Amygdala (tissue), 56 donors: ENCODE measurements at places on chromosomes 16 and 17.

- no peak for DNase-seq
These were observed 16.2 kb downstream of the VMP1 start for GRCh38 chr17:59723607-59724006.

DNA sequence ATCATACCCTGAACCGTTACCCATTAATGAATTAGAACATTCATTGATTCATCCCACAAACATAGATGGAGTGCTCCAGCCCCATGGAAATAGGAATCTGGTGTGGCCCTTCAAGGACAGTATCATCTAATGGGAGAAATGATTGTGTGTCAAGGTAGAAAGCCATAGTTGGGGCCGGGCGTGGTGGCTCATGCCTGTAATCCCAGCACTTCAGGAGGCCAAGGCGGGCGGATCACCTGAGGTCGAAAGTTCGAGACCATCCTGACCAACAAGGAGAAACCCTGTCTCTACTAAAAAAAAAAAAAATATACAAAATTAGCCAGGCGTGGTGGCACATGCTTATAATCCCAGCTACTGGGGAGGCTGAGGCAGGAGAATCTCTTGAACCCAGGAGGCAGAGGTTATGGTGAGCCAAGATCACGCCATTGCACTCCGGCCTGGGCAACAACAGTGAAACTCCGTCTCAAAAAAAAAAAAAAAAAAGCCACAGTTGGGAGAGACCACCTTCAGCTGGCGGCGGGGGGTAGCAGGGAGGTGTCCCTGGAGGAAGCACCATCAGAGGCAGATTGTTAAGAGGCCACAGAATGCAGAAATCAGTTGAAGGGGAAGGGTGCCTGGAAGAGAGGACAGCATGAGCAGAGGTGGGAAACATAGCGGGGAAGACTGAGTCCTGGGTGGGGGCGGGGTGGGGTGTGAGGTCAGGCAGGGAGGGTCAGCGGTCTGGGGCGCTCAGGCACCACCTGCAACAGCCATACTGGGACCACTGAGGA lies 60.0 kb downstream of the USP22 start:
- DNase-seq, result no peak

DNA sequence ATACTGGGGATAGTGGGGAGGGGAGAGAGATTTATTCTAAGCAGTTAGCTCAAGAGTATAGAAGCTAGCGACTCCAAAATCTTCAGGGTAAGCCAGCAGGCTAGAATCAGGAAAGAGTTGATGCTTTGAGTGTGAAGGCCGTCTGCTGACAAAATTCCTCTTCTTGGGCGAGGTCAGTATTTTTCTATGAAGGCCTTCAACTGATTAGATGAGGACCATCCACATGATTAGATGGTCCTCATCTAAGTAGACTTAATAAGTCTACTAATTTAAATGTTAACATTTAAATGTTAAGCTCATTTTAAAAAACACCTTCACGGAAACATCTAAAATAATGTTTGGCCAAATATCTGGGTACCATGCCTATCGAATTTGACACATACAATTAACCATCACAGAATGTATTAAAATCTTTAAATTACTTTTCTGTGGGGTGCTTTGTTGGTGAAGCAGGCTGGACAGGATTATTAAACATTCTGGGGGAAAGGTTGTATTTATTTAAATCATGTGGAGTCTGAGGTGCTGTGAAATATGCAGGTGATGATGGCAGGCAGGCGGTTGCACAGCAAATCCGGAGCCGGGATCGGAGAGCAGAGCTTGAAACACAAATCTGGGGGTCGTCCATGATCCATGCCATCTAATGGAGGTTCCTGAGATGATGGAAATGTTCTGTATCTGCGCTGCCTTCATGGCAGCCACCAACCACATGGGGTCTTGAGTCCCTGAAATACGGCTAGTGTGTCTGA lies 49.8 kb upstream of the ADORA2B start:
- DNase-seq, result no peak

GRCh38 chr17:193841-194806 lies 12.7 kb upstream of the DOC2B start:
- DNase-seq, result no peak

GRCh38 chr17:60303406-60304099 lies 88.4 kb downstream of the USP32 start:
- no peak for DNase-seq

GRCh38 chr17:5234645-5235576 lies at the start of gene SCIMP:
Gene SCIMP, minus strand, starts transcription at chr17:5234860. Its CDS starts 105 bp downstream, at chr17:5234755.
- no peak for DNase-seq

DNA sequence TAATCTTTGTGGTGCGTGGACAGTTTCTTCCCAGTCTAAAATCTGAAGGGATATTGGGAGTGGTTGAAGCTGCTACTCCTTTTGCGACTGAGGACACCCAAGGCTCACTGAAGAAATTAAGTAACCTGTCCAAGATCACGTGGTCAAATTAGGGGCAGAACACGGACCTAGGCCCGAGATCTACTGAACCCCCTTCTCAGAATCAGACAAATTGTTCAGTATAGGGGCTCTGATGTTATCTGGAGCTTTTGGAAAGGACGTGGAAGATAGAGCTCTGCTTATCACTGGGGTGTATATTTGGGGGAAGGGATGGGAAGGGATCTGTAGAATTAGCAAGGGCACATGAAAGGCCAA lies 857 bp downstream of the TANGO6 start:
- DNase-seq, result no peak

DNA sequence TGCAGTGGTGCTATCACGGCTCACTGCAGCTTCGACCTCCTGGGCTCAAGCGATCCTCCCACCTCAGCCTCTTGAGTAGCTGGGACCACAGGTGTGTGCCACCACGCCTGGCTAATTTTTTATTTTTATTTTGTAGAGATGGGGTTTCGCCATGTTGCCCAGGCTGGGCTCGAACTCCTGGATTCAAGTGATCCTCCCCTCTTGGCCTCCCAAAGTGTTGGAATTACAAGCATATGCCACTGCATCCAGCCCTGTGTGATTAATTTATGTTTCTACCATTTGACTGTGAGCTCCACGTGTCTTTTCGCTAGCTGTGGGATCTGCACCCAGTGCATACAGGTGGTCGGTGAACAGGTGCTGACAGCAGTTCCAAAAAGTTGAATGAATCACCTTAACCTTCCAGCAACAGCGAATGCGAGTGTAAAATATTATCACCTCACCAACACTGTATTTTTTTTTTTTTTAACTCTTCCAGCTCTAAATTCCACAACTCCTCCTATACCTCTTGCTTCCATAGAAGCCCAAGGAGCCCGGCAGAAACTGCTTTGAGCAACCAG lies 484 bp upstream of the NUDT7 start:
- DNase-seq, result no peak

- no peak for DNase-seq
These were observed 4.2 kb upstream of the NUDT16L1 start for GRCh38 chr16:4689091-4689671.

DNA sequence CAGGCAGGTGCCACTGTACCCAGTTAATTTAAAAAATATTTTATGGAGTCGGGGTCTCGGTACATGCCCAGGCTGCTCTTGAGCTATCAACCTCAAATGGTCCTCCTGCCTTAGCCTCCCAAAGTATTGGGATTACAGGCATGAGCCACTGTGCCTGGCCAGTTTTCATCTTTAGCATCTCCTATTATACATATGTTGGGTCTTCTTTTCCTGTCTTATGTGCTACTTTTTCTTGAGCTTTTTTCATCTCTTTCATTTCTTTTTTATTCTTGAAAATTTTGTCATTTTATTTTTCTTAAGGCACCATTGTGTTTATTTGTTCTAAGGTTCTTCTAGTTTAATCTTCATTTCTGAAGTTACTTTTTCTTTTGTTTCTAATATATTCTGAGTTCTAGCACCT lies 20.7 kb downstream of the BANP start:
- DNase-seq, result no peak

GRCh38 chr16:17474572-17474971 lies 3.8 kb upstream of the XYLT1 start:
- DNase-seq, result no peak

DNA sequence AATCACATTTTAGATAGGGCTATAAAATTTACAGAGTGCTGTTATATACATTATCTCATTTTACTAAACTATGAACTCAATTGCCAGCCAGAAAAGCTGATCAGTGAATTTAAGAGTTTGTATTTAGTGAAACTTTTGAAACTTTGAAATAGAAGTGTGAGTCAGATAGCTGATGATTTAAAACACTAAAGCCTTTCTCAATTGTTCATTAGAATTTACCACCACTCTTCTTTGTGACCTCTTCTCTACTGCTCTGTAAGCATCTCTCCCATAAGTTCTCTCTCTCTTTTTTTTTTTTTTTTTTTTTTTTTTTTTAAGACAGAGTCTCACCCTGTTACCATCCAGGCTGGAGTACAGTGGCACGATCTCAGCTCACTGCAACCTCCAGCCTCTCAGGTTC lies 43.7 kb downstream of the GOSR1 start:
- DNase-seq, result no peak

DNA sequence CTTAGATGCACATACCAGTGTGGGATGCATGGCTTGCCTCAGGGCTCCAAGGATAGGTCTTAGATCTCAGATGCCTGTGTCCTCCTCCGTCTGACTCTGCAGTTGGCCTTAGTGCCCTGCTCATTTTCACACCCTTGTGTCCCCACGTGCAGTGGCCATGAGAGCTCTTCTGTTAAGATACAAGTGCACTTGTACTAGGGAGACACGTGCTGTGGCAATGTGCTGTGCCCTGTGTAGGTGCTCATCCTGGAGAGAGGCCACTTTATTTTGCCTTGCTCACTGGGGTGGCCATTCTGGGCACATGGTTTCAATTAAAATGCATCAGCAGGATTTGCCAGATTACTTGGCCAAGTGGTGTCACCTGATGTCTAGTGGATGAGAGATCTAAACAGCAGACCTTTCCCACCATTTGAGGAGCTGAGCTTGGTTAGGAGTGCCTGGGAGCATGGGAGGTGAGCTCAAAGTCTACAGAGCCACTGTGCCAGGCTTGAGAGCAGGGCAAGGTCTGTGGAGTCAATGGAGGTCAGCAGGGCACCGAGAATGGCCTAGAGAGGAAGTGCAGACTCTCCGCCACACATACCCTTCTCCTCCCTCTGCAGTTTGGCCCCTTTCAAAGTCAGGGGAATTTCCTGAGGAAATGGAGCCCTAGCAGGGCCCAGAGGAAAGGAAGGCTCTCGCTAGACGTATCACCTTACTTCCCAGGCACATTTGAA lies 25.2 kb upstream of the SMPD3 start:
- DNase-seq, result no peak

- DNase-seq, result no peak
These were observed 9.7 kb downstream of the RMI2 start for GRCh38 chr16:11354733-11355574.

DNA sequence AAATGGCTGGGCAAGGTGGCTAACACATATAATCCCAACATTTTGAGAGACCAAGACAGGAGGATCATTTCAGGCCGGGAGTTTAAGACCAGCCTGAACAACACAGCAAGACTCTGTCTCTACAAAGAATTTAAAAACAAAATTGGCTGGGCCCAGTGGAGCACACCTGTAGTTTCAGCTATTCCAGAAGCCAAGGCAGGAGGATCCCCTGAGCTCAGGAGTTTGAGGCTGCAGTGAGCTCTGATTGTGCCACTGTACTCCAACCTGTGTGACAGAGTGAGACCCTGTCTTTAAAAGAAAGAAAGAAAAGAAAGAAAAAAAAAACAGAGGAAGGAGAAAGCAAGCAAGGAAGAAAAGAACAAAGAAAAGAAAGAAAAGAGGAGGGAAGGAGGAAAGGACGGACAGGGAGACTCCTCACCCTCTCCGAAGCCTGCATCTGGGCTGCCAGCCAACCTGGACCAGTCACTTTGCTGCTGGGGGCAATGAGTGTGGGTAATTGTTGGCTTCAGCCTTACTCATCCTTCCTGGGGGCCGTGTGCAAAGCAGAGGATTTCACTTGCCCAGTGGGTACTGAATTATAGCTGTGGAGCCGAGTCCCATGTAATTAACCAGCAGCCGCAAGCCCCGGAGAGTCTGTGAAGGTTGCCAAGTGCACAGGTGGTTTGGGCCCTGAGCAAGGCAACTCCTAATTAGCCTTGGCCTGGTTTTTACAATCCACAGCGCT lies 6.7 kb upstream of the MT4 start:
- peak; percentile 45 for DNase-seq

DNA sequence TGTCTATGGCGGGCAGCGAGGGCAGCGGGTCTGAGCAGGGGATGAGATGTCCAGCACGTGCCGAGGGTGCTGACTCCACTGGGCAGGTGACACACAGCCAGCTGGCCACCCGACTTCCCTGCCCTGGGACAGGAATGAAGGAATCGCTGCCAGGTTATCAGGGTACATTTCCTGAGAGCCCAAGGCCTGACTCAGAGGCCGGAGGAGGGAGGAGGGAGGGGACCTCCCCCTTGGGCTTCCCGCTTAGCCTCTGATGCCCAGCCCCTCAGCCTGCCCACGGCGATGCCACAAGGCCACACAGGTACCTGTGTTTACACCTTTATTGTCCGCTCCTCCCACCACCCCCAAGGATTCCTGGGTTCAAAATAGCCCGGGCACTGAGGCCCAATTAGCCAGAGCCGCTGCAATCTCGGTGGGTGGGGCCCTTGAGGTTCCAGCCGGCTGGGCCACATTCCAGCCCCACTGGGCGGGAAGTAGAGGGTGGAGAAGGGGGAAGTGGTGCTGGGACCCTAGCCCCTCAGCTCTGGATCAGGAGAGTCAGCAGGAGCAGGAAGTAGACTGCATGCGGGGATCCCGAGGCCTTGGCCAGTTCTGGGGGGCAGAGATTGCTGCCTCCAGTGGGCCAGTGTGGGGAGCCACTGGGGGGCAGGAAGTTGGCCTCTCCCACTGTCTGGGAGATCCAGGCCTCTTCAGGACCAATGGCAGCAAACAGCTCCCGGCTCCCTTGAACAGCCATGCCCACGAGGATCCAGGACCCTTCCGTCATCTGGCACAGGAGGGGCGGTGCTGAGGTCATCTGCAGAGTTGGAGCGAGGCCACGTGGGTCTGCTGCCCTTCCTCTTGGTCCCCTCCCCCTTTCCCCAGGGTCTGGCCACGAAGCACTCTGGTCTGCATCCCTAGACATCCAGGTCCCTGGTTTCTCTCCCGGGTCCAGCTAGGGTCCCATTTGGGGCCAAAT lies 3.4 kb upstream of the PRSS8 start:
- no peak for DNase-seq

GRCh38 chr16:46974352-46974751 lies 878 bp upstream of the DNAJA2 start:
- DNase-seq, result no peak

DNA sequence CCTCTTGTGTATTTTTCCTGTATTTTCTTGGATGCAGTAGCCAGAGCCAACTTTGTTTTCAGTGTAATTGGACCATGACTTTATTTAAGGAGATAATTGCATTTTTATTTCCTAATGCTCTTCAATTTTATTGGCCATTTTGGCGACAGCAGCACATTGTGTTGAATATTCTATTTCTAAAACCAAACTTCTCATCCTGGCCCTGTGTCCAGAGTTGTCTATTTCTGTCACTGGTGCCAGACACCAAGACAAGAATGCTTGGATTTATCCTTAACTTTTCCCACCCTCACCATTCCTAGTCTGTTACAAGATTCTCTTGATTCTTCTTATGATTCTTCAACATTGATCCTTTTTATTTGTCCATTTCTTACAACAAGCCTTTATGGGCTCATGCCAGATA lies 37.1 kb downstream of the ARHGAP44 start:
- DNase-seq, result no peak

- DNase-seq, result no peak
These were observed 271.9 kb upstream of the PMFBP1 start for GRCh38 chr16:72443809-72444208.
